ENCODE measurements at places on chromosomes 13 and 19.

DNA sequence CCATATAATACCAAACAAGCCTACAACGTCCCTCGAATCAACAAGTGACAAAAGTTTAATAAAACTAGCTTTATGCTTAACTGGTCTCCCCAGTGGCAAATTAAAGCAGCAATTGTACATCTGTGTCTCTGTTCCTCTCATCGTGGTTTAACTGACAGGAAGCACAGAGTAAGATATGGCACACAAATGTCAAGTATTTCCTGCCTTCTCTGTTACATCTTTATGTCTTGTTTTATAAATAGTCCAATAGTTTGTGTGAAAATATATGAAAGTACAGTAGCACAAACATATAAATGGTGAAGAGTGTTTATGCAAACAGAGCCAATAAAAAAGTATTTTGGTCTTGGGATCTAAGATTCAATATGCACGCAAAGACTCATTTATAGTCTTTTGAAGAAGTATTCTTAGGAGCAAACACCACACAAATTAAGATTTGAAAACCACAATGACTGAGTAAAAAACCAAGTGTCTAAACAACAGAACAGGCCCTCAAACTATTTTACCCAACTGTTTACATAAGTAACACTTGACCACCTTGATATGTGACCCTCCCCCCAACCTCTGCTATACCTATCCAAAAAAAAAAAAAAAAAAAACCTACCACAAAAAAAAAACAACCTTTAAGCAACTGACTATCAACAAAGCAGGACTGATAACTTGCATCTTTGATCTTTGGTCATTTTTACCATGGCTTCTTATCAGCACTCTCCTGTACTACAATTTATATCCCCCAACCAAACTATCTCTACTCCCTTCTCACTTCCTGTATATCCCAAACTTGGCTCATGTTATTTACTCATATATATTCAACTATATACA lies 14.0 kb downstream of the ELF1 start:
- no peak for DNase-seq

DNA sequence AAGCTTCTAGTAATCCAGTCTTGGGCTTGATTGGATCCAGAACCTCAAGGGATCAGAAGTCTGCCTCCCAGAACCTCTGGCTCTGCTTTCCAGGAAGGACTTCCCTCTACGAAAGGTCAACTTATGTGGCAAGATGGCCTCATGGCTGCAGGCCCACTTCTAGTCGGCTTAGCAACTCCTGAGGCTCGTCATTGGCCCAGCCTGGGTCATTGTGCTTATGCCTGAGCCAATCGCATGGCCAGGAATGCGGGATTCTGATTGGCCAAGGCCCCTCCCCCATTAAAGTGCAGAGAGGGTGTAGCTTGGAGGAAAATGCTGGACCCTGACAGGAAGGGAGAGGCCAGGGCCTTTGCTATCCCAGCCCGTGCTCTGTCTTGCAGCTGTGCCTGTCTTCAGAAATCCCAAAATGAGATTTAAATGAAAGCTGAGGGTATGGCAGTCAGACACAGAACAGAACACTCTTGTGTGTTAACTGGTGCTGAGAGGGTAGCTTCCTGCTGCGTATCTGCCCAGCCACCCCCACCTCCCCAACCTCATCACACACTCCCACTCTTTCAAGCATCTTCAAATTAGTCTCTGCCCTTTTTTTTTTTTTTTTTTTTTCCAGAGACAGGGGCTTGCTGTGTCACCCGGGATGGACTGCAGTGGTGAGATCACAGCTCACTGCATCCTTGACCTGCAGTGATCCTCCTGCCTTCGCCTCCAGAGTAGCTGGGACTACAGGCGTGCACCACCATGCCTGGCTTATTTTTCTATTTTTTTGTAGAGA lies 5.5 kb upstream of the CCNE1 start:
- DNase-seq: no peak

- DNase-seq: no peak
Measured at GRCh38 chr13:112804374-112804773, 114.5 kb downstream of the ATP11A start.

- no peak for DNase-seq
Measured at GRCh38 chr13:72737033-72737432, 9.3 kb downstream of the BORA start.

GRCh38 chr19:37948362-37948761 lies 41.4 kb downstream of the SIPA1L3 start:
- no peak for DNase-seq

DNA sequence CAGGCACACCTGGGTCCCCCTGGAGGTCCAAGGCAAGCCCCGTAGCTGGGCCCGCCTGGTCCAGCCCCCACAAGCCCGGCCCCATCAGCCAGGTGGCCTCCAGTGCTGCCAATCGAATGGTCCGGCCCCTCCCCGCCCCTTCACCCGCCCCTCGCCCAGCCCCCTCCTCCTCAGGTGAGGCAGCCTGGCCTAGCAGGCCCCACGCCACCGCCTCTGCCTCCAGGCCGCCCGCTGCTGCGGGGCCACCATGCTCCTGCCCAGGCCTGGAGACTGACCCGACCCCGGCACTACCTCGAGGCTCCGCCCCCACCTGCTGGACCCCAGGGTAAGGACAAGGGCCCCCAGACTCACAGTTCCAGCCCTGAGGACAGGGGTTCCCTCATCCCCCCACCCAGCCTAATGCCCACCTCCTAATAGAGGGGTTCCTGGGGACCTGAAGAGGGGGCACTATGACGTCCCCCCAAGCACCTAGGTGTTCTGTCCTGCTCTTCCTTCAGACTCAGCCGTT lies at the start of gene HPN:
TSS of gene HPN (plus strand) at position 174 of the 508 bp plus-strand sequence. CDS start 786 bp downstream, outside the sequence.
- DNase-seq: no peak

- DNase-seq: peak; percentile 29
Measured at GRCh38 chr19:1455336-1456120, 5.6 kb downstream of the APC2 start.

GRCh38 chr13:104296286-104296685 lies 1230.1 kb upstream of the SLC10A2 start:
- DNase-seq: no peak

GRCh38 chr13:98941126-98941525 lies 36.7 kb downstream of the DOCK9 start:
- DNase-seq: no peak

GRCh38 chr19:19542507-19542906 lies 4.4 kb downstream of the CILP2 start:
- no peak for DNase-seq
